ENCODE measurements at places on chromosomes 13 and 19.

- no peak for ATAC-seq
These were observed 4.2 kb downstream of the DMPK start for GRCh38 chr19:45778010-45778661.

GRCh38 chr13:112181336-112182067 lies 114.6 kb downstream of the SOX1 start:
- ATAC-seq: no peak

GRCh38 chr13:22961835-22962537 lies 218.8 kb upstream of the SGCG start:
- no peak for ATAC-seq

- ATAC-seq: peak; percentile 60
These were observed 793.4 kb downstream of the LIG4 start for GRCh38 chr13:107421951-107422350.

DNA sequence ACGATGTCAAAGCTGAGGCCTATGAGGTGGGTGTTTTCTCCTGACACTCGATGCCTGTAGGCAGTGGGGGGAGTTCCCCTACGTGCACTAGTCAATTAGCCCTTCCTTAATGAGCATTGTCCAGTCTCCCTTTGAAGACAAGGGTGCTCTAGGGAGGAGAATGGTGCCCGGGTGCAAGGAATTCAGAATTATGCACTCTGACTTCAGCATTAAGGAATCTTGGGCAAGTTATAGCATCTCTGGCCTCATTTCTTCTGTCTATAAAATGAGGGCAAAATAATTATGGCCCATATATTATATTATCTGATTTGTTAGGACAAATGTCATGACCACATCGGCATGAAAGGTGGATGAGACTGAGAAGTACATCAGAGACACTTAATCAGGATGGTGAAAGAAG lies 82.1 kb upstream of the SLC7A1 start:
- no peak for ATAC-seq

DNA sequence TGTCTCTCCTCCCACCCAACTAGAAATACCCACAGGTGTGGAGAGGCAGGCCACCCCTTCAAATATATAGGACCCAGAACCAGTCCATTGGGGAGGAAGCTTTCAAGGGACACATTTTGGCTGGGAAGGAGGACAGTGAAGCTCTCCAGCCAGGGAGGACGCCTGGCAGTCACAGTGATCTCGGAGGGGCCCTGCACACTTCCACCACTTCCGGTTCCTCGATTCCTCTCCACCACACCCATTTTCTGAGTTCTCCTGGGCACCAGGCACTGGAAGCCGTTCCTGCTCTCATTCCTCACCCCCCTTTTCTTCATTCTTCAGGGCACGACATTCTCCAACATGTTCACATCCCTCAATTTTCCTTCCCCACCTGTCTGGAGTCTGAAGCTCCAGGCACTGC lies 30.4 kb upstream of the CEACAM21 start:
- ATAC-seq: no peak

- no peak for ATAC-seq
These were observed 53.8 kb upstream of the LATS2 start for GRCh38 chr13:21115231-21115630.

GRCh38 chr19:47389150-47389556 lies 30.2 kb downstream of the MEIS3 start:
- no peak for ATAC-seq

DNA sequence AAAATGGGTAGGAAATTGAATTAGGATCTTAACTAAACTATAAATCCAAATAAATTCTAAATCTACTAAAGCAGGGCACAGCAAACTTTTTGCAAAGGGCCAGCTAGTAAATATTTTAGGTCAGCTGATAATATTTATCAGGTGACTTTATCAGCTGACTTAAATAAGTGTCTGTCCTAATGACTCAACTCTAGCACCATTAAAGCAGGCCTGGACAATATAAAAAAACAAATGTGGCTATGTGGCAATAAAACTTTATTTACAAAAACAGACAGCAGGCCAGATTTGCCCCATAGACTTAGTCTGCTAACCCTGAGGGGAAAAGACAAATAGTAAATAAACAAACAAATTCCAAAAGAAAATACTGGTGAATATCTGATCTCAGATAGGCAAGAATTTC lies 27.7 kb upstream of the DOCK9 start:
- ATAC-seq: no peak

GRCh38 chr19:3270902-3271301 lies 46.4 kb downstream of the CELF5 start:
- ATAC-seq: no peak

DNA sequence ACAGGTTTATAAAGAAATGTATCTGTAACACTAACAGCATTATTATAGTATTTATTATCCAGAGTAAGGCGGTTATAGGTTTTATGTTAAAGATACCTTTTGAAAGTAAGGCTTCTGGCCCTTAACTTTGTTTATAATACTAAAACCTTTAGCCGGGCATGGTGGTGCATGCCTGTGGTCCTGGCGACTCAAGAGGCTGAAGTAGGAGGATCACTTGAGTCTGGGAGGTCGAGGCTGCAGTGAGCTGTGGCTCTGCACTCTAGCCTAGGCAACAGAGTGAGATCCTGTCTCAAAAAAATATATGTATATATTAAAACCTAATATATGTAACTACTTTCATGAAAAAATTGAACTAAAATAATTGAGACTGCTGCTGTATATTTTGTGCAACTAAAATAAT lies 98.7 kb upstream of the KLF5 start:
- no peak for ATAC-seq

DNA sequence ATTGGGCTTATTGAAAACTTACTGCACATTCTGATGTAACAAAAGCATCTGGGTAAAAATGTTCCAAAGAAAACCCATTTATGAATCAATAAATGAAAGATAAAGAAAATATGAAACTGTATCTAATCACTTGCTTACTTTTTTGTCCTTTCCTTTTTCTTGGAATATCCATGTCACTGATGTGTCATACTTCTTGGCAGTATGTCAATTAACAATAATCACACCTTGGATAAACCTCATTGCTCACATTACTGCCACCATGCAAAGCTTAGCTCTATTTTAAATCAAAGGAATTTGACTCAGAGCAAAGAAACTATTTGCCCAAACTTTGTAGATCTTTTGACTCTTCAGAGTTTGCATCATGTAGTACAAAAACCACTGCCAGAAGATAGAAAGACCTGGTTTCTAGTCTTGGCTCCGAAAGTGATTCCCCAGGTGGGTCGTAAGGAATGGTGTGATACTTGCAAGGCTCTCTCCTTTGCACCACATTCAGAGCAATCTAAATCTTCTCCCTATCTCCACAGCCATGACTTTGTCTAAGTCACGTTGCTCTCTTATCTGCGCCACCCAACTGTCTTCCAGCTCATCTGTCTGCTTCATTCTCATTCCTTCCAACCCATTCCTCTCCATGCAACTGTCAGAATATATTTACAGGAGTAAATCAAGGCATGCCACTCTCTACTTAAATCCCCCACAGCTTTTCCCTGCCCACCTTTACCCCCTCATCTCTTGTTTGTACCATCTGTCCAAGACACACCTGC lies 311.9 kb downstream of the COG6 start:
- no peak for ATAC-seq

- no peak for ATAC-seq
These were observed 22.3 kb downstream of the ZSWIM9 start for GRCh38 chr19:48192750-48193149.

DNA sequence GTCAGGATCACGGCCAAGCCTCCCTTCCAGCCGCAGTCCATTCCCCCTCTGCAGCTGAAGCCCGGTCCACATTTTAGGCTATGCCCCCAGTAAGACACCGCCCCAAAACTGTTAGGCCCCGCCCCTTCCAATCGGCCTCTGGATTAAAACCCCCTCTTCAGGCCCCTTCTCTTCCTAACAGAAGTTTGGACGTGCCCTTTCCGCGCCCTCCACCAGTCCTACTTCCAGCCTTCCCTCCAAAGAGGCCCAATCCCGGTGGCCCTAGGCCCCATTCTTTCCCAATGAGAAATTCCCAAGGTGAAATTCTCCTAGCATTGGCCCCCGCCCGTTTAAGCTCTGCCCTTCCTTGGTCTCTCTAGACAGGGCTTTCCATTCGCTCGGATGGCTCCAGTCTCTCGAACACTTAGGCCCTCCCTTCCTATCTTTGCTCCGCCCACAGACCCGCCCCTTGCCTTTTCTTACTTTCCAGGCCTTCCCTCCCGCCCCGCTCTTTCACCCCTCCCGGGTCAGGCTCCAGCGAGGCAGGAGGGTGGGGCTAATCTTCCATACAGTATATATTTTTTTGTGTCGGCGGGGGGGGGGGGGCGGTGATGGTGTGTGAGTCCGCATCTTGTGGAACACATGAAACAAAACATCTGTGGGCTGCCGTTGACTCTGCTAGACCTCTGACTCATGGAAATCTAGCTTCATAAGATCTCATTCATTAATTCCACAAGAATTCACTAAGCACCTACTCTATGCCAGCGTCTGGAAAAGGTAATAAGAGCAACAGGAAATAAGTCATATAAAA lies 13.6 kb downstream of the LTBP4 start:
- no peak for ATAC-seq

GRCh38 chr13:32409561-32410421 lies 18.1 kb downstream of the N4BP2L1 start:
- ATAC-seq: no peak

- ATAC-seq: no peak
These were observed 27.5 kb downstream of the GGACT start for GRCh38 chr13:100561158-100561499.

DNA sequence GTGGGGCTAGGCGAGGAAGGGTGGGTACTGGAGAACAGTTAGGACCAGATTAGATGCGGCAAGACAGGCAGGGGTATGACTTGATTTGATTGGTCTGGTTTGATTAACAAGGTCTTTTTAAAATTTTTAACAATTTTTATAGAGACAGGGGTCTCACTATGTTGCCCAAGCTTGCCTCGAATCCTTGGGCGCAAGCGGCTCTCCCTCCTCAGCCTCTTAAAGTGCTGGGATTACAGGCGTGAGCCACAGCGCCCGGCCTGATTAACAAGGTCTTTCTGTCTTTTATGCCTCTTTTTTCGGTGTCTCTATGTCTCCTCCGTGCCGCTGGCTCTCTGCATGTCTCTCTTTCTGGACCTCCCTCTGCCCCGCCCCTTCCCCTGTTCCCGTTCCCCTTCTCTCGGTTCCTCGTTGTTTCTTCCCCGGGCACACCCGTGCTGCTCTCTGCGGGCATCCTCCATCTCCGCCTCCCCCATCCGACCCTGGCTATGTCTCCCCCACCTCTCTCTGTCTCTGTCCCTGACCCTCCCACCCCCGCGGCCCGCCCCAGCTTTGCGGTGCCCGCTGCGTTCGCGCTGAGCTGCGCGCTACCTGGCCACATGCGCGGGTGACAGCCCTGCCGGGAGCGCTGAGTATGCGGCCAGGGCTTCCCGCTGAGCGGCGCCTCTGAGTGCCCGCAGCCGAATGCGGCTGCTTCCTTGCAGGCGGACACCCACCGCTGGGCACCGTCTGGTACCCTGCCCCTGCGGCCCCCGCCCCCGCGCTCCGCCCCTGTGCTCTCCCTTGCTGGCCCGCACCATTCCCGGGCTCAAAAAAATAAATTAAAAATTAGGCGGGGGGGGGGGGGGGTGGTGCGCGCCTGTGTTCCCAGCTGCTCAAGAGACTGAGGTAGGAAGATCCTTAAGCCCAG lies 8.1 kb upstream of the SDHAF1 start:
- ATAC-seq: peak; percentile 86

DNA sequence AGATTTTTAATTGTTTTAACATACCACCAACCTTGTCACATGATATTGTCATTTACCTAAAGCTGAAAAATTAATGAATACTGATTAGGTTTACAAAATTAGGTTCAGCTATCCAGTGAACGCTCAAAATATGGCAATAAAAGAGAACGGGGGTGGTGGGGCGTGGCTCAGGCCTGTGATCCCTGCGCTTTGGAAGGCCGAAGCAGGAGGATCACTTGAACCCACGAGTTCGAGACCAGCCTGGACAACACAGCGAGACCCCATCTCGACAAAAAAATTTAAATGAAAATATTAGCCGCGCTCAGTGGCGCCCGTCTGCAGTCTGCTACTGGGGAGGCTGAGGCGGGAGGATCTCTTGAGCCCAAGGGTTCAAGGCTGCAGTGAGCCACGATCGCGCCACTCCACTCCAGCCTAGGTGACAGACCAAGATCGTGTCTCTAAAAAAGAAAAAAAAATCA lies 516 bp upstream of the FAM32A start:
- no peak for ATAC-seq

DNA sequence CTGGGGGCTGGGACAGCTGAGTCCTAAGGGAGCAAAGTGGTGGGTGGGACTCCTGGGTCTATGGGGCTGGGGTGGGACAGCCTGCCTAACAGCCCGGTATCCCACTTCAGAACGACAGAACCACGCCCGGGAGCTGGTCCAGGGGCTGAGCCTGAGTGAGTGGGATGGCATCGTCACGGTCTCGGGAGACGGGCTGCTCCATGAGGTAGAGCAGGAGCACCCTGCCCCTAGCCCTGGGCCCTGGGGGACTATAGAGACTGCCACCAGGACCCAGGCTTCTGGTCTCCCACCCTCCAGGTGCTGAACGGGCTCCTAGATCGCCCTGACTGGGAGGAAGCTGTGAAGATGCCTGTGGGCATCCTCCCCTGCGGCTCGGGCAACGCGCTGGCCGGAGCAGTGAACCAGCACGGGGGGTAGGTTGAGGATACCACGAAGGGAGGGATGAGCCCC lies 8.6 kb downstream of the SPHK2 start:
- ATAC-seq: no peak

DNA sequence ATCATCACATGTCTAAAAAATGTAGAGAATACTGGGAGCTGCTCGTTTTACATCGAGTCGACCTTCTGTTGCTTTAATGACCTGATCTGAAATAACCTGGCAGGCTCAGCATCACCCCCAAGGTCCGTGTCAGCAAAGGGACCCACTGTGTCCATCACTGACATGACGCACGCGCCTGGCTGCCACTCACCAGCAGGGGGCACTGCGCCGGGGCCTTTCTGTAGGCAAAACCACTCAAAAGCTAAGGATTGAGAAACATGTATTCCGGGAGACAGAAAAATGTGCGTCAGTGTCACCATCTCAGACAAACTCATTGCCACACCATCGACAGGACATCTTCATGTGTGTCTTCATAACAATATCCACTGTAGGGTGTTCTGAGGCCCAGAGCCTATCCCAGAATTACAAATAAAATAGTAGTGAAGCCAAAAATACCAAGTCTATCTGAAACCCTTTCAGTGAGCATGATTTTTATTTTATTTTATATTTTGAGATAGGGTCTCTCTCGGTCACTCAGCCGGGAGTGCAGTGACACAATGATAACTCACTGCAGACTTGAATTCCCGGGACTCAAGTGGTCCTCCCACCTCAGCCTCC lies 130.3 kb upstream of the LSM14A start:
- peak; percentile 73 for ATAC-seq

DNA sequence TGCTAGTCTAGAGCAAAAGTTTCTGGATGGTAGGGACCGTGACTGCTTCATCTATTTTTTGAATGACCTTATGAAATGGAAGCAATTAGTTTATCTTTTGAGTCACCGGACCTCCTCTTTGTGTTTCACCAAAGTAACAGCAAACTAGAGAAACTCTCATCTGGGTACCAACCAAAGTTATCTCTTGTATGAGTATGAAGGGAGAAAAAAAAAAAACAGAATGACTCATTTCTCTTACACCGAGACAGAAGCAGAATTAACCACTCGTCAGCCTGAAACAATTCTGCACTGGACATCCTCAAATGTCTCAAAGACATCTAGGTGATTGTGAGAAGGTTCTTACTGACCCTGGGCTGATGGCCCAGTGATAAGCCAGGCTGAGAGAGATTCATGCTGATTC lies 18.3 kb downstream of the ZNF100 start:
- peak; percentile 26 for ATAC-seq
